ENCODE measurements at places on chromosomes 5 and 9. TPM values are rescaled to one million over a fixed set of nuclear protein-coding genes. Genes with fewer than 3 reads are reported as not detected.

GNG10 gene
- 19.3 TPM for total RNA-seq

GFI1B gene
- not detected for total RNA-seq

BTNL3 gene
- total RNA-seq, result not detected

TMC1 gene
- total RNA-seq, result not detected

LCN1 gene
- not detected for total RNA-seq

CAVIN4 gene
- total RNA-seq, result 0.10 TPM

IRX2 gene
- total RNA-seq, result not detected
